NB4 (cell line): ENCODE measurements at places on chromosomes 5 and 9.

- DNase-seq, result no peak
Measured at GRCh38 chr9:72476100-72476499, 45.3 kb upstream of the TMC1 start.

DNA sequence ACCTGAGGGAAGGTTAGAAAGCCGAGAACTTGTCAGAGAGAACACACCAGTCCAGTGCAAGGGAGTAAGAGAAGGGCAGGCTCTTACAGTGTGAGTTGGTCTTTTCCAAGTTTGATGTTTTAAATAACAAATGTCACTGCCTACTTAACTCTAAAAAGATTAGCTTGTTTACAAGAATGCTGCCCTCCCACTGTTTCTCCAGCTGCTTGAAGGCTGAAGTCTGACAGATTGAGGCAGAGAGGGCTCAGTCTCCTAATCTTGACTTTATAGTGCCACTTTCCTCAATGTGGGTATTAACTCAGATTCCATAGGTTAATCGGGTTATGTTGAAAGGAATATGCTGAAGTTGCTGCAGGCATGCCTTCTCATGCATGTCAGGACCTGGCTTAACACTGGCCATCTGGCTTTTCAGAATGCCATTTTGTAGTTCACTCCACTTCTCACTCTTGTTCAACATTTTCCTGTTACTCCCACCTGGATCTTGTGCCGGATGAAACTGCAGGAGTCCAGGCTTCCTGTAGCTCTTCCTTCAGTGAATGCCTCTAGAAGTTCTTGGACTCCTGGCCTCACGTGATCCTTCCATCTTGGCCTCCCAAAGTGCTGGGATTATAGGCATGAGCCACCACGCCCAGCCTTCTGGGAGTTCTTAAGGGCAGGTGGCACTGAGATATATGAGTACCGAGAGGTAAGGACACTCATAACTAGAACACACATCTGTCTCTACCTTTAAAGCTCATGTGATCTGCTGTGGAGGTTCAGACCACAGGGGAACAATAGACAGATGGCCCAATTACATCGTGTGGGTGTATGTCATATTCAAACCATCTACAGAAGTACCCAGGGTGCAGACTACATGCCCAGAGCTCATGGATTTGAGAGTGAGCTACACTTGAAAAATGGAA is 249.7 kb downstream of the ARHGAP26 start:
- no peak for DNase-seq

GRCh38 chr9:112069318-112070169 is 105.6 kb downstream of the SUSD1 start:
- DNase-seq, result peak; percentile 87

GRCh38 chr5:79689541-79690466 is at the start of gene CMYA5:
Gene CMYA5, plus strand, starts transcription at chr5:79689836. Its CDS starts 72 bp downstream, at chr5:79689908.
- no peak for DNase-seq

- DNase-seq, result no peak
Measured at GRCh38 chr9:113701774-113702755, 174.0 kb upstream of the ZNF618 start.

- DNase-seq, result no peak
Measured at GRCh38 chr5:1322955-1323802, 21.7 kb downstream of the CLPTM1L start.

DNA sequence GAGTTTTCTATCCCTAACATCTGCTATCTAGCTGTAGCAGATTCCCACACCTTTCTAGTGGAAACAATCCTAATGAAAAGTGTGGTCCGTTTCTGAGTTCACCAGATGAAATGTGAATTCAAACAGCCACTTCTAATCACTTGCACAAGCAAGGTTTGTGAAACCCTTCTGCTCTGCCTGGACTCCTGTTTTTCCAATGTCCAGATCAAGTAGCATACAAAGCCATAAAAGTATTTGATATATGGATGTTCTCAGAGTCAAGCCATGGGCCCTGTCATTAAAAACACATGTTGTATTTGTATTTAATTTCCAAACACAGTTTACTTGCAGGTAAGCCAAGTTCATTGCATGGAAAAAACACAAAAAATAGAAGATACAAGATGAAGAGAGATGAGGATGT is 570.4 kb downstream of the NR2F1-AS1 start:
- DNase-seq, result no peak

GRCh38 chr9:115590011-115590410 is 472.1 kb upstream of the TNC start:
- DNase-seq, result no peak

DNA sequence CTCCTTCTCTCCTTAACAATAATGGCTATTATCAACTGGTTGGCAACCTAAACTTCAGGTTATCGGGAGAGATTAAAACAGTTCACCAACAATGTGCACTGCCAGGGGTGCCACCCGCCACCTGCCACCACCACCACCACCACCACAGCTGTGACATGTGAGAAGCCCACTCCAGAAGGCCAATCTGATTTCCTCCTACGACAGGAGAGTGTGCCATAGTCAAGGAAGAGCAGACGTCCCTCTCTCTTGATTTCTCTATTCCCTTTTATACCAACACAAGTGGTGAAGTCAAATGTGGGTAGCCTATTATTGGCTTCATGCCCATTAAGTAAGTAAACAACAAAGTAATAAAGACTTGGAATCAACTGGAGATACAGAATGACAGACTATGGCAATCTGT is 22.4 kb downstream of the GNAQ start:
- no peak for DNase-seq

DNA sequence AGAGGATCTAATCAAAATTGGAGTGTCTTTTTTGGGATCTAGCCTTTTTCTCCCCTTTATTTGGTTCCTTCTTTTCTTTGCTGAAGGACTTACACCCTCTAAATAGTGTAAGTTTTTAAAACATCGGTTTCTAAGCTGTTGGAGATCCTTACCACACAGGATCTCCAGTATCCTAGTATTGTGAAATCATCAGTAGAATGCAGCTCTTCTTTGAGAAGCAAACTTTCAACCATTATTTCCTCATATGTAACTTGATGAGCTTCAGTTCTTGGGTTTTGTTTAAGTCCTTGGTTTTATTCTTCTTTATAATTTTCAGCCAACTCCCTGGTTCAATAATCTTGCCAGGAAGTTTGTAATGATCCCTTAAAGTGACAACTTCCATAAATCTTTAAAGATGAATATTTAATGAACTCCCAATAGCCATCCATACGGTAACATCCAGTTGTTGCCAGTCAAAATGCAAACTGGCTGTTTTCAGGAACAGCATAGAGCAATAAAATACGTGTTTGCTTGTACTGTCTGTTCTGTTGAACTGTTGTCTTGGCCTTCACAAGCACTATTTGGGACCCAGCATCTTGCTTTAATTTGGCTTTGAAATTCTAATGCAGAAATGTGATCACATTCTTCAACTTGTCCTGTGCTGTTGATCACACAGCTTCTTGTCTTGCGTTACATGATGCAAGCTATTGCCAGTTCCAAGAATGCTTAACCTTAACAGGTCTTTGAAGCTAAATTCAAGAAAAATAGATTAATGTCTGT is 34.8 kb upstream of the TTC23L start:
- no peak for DNase-seq

GRCh38 chr5:108257996-108258395 is 123.9 kb downstream of the FBXL17 start:
- DNase-seq, result no peak
